ENCODE measurements at places on chromosomes 16 and 17.

- H3K27ac ChIP-seq, result no peak overlapping the region
- no peaks in the 10 kb centered on the region for H3K36me3 ChIP-seq
- H3K4me3 ChIP-seq, result no peak overlapping the region
- H3K27me3 ChIP-seq, result peaks cover 2% of the 10 kb centered on the region
- H3K4me1 ChIP-seq, result no peaks in the 10 kb centered on the region
- no peak for DNase-seq
These were observed 41.3 kb upstream of the ZCCHC14 start for GRCh38 chr16:87534030-87534653.

DNA sequence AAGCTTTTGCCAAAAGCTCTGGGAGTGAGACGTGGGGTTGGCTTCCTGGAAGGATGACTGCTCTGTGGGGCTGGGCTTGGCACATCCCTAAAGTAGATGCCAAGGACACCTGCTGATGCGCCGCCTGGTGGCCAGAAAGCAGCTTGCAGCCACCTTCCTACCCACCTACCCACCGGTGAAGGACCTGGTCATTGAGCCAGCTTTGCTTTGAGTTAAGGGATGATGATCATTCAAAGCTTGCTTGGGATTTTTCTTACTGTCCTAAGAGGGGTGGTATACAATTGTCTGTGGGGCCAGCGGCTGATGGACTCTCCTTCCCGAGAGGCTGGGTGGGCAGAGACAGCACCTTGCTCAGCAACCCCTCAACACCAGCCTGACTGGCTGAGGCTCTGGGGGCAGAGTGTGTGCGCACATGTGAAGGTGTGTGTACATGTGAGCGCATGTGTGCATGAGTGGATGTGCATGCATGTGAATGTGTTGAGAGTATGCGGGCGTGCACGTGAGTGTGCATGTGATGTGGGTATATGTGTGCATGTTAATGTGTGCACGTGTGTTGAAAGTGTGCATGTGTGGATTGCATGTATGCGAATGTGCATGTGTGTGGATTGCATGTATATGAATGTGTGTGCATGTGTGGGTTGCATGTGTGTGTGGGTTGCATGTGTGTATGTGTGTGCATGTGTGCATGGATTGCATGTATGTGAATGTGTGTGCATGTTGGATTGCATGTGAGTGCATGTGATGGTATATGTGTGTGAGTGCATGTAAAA, 18.6 kb downstream of the C1QTNF1 start:
- peak; percentile 50 for DNase-seq
- no peaks in the 10 kb centered on the region for H3K4me1 ChIP-seq
- no peak overlapping the region for H3K27ac ChIP-seq
- H3K36me3 ChIP-seq, result no peaks in the 10 kb centered on the region
- no peak overlapping the region for H3K4me3 ChIP-seq

DNA sequence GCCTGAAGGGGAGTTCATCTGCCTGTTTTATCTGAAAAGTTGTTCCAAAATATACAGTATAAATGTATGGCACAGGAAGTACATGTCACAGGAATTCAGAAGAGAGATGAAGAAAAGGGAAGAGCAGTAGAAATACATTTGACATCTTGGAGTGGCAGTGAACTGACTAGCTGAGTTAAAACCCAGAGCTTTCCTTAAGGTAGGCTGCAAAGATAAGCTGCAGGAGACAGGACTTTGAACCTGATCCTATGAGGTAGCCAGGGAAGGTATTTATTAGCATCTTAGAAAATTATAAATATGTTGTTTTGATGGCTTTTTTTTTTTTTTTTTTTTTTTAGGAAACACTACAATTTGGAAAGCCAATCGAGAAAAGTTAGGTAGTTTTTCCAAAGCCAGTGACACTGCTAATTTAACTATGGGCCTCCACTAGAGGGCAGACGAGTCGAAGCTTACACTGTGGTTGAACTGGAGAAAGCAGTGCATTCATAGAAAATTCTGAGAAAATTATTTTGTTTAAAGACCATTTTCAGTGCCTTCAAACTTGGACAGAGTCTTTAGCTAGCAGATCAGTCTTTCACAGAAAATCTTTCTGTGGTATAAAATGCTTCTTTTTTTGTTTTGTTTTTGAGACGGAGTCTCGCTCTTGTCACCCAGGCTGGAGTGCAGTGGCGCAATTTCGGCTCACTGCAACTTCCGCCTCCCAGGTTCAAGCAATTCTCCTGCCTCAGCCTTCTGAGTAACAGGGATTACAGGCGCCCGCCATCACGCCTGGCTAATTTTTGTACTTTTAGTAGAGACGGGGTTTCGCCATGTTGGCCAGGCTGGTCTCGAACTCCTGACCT, 122.3 kb downstream of the SSH2 start:
- H3K36me3 ChIP-seq, result no peaks in the 10 kb centered on the region
- peaks cover 5% of the 10 kb centered on the region for H3K4me1 ChIP-seq
- H3K4me3 ChIP-seq, result no peak overlapping the region

DNA sequence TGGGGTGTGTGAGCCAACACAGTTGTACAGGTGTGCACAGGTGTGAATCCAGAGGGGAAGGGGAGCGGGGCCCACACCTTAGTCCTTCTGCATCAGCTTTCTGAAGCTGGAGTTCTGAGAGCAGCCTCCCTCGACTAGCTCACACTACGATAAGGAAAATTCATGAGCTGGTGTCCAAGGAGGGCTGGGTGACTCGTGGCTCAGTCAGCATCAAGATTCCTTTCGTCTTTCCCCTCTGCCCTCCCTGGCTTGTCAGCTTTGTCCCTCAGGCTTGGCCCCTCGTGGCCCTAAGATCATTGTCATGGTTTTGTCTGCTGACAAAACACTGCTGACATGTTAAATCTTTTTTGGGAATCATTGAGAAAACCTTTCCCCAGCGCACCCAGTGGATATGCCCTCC, 47.5 kb downstream of the OR1D5 start:
- H3K27me3 ChIP-seq, result no peaks in the 10 kb centered on the region
- H3K4me3 ChIP-seq, result no peak overlapping the region
- DNase-seq, result no peak
- peaks cover 59% of the 10 kb centered on the region for H3K36me3 ChIP-seq
- H3K4me1 ChIP-seq, result no peaks in the 10 kb centered on the region

DNA sequence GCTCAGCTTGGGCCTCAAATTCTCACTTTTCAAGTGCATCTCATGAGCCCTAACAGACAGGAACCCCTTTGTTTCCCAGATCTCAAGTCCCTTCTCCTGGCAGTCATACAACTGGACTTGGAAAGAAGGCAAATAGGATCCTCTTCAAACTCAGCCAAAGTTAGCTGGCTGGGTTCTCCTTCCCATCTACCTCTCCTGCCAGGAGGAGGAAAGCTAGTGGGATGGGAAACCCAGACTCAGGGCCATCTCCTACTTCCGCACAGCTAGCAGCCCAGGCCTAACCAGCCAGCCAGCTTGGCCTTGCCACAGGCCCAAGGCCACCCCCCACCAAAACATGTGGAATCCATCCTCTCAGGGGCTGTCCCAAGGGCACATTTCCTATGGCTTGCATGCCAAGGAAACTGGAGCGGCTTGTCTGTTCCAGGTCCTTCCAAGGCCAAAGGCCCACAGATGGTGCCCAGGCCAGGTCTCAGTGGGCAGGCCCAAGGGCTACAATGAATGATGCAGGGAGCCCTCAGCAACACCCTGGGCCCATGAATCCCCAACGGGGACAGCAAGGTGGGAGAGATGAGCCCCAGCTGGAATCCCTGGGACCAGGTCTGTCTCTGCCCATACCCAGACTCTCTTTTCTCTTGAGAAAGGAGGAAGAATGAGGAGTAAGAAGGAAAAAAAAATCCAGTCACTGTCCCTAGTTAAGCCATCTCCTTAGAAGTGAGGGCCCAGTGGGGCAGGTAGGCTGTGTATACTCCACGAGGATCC, 1.7 kb downstream of the SMARCD2 start:
- H3K4me1 ChIP-seq, result peaks cover 53% of the 10 kb centered on the region
- peaks cover 18% of the 10 kb centered on the region for H3K36me3 ChIP-seq
- H3K27ac ChIP-seq, result peak overlapping the region; percentile 92
- no peaks in the 10 kb centered on the region for H3K27me3 ChIP-seq
- H3K4me3 ChIP-seq, result peak overlapping the region; percentile 84

GRCh38 chr16:1315081-1316032, 5.9 kb downstream of the UBE2I start:
- peaks cover 37% of the 10 kb centered on the region for H3K4me1 ChIP-seq
- H3K36me3 ChIP-seq, result peaks cover 71% of the 10 kb centered on the region
- no peak overlapping the region for H3K27ac ChIP-seq

DNA sequence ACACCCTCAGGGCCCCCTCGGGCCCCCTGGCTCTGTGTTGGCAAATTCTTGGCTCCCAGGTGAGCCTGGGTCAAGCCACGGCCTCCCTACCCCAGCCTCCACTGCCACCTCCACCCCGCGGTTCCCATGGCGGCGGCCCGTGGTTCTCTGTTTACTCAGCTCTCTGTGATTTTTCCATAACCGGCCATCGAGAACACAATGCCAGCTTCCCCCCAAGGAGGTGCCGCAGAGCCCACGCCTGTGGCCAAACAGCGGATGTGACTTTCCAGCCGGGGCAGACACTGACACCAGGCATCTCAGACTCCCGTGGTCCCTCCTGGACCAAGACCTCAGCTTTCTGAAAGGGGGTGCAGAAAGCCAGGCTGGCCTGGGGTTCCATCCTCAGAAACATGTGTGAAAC, 21.6 kb upstream of the ATP2A3 start:
- H3K27me3 ChIP-seq, result no peaks in the 10 kb centered on the region
- peaks cover 4% of the 10 kb centered on the region for H3K4me1 ChIP-seq
- no peak overlapping the region for H3K4me3 ChIP-seq
- no peak overlapping the region for H3K27ac ChIP-seq
- H3K36me3 ChIP-seq, result no peaks in the 10 kb centered on the region

DNA sequence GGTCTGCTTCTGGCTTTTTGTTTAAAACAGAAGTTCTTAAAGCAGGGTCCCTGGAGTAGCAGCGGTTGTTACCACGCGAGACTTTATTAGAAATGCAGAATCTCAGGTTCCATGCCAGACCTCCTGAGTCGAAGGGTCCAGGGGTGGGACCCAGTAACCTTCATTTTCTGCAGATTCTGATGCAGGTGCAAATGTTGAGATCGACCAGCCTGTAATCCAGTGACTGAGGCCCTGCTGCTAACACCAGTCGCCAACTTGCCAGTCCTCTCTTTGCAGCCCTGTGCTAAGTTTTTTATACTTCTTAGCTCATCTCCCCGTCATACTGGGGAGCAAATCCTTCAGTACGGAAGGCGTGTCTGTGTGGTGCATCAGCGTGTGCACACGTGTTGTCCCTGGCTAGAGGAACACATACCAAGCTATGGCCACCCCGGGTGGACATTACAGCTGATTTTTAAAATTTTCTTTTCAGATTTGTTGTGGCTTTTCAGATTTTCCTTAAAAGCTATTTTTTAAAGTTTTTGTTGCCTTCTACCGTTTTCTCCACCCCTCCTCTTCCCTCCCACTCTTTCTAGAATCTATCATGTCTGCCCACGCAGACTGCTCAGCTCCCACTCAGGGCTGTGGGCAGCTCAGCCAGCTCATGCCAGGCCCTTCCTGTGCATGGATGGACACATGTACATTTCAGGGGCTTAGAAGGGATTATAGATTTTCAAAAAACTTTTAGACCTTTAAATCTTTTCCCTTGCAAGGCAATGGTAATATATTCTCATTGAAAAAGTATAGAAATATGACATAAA, 57.7 kb downstream of the MEAK7 start:
- H3K4me1 ChIP-seq, result no peaks in the 10 kb centered on the region
- H3K4me3 ChIP-seq, result no peak overlapping the region
- no peaks in the 10 kb centered on the region for H3K27me3 ChIP-seq
- no peak overlapping the region for H3K27ac ChIP-seq

Measured in CD4-positive, CD25-positive, alpha-beta regulatory T cell (primary cell).